ENCODE measurements at places on chromosomes 7 and 10.
A peak's percentile ranks its signal among the peaks of the same experiment; 100 is the strongest.

GRCh38 chr7:143355450-143356385, 6.8 kb downstream of the FAM131B start:
- no peak for DNase-seq

DNA sequence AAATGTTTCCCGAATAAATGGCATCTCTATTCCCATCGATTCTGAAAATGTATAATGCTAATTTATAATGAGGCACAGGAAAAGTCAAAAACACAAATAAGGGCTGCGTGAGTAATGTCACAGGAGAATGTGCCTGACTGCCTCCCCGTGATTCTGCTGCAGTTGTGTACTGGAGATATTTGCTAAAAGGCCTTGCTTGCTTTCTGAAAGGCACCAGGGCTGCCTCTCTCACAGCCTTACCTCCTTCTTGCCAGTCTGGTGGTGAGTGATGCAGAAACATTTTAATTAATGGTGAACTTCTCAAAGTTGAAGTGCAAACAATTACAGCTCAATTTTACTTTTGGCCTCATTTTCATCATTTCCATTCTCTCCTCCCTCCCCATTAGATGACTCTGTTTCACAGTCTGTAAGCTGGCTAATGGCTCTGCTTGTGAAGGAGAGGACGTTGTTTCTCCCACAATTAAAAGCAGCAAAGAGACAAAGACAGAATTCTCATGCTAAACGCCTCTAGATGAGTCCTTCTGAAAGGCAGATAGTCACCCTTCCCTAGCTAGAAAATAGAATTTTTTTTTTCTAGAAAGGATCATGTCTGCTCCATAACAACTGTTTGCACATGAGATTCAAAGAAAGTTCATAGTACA, 377.6 kb downstream of the MDFIC start:
- no peak for DNase-seq

- no peak for DNase-seq
Measured at GRCh38 chr7:142434666-142435167, 176.9 kb upstream of the PRSS58 start.

- DNase-seq, result no peak
Measured at GRCh38 chr10:24086296-24087086, 122.4 kb upstream of the KIAA1217 start.

DNA sequence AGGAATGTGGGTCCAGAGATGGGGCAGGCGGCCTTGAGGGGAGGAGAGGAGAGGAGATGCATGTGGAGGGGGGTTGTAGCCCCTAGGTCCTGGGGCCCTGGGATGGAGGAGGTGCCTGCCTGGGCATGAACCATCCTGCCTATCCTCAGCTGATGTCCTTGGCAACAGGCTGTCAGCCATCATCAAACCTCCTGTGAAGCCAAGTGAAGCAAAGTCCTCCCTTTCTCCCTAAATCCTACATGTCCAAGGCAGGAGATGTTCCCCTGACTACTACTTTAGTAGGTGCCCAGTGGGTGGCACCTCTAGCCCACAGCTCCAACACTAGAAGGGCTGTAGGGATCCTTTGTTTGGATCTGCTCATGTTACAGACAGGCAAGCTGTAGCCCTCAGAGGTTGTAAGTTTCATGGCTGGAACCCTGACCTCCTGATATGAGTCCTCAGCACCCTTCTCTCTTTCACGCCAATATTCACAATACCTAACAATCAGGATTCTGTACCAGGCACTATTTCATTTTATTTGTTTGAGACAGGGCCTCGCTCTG, 66.6 kb upstream of the SYPL1 start:
- DNase-seq, result peak; percentile 52

- DNase-seq, result no peak
Measured at GRCh38 chr10:80100861-80101695, 22.6 kb downstream of the TMEM254 start.

DNA sequence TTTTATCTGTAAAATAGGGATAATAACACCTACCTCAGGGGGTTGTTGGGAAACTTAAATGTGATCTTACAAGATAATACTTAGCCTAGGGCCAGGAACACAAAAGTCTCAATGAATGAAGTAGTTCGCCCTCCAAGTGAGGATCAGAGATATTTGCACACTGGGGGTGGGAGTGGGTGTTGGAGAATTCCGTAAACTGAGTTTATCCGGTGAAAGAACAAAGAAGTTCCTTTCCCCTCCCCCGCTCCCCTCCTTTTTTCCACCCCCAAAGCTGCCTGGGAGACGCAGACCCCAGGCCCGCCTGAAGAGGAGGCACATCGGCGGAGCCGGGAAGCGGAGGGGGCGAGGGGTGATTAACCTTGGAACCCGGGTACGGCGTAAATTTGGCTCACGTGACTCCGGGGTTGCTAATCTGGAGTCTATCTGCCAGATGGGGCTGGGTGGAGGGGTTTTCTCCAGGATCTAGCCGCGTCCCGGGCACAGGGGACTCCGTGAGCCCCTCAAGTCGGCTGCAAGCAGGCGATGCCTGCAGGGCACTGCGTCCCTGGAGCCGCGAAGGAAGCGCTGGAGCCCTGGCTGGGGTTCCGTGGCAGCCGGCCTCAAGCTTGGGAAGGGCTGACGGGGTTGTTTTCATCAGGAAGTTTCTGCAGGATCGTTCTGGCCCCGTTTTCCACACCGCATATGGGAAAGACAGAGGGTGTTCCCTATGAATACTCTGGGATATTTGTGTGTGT, 1.4 kb upstream of the PODXL start:
- DNase-seq, result no peak

GRCh38 chr10:43421519-43421918, 12.5 kb upstream of the HNRNPF start:
- no peak for DNase-seq

GRCh38 chr10:64041185-64041988, 520.2 kb downstream of the REEP3 start:
- peak; percentile 66 for DNase-seq

- no peak for DNase-seq
Measured at GRCh38 chr7:48052748-48053147, 17.4 kb downstream of the C7orf57 start.

DNA sequence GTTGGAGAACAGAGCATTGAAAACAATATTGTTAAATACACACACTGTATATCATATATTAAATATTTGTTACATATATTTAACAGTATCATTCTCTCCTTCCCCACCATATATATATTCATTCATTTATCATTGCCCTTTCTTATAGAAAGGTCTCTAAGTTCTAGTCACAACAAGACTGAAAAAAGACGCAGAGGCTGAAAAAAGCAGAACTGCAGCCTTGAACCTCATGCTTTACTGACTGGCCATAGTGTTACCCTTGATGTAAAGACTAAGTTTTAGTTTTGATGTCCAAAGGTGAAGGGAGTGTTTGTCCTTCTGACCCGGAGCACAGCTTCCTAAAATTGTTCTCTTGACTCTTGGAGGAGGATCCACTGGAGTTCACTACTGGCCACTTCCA, 247.9 kb downstream of the PTEN start:
- no peak for DNase-seq

- DNase-seq, result no peak
Measured at GRCh38 chr7:10756981-10757380, 216.7 kb upstream of the PHF14 start.

- no peak for DNase-seq
Measured at GRCh38 chr10:124738441-124738840, 5.7 kb downstream of the FAM53B start.

- DNase-seq, result no peak
Measured at GRCh38 chr10:129035052-129035827, 431.8 kb upstream of the MGMT start.

All from fibroblast of the conjunctiva (primary cell).